ENCODE measurements at places on chromosomes 16 and 17. TPM values are rescaled to one million over a fixed set of nuclear protein-coding genes. Genes with fewer than 3 reads are reported as not detected.

The SLFN11 gene
- 46.4 TPM for total RNA-seq

The IRF8 gene
- total RNA-seq = 328 TPM

The EPOP gene
- total RNA-seq = 17.6 TPM

The FKBP10 gene
- 0.36 TPM for total RNA-seq

The ABCA3 gene
- total RNA-seq = 2.6 TPM

DNA sequence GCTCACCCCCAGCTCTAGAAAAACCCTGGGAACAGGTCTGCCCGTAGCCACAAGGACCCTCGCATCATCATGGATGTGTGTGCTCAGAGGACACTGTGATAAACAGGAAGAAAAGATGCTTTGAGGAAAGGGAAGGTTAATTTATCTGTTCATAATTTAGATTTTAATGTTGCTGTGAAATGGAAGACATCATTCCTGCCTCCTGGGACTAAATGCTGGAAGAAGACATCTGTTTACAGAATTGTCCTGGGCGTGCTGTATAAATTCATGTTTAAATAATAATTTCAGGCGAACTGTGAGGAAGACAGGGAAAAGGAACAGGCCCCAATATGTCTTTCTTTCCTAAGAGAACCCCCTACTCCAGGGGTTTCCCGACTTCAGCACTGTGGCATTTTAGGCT, 112.6 kb downstream of the SHISA6 start:
- no peaks in the 10 kb centered on the region for H3K27me3 ChIP-seq
- H3K27ac ChIP-seq = no peak overlapping the region
- no peaks in the 10 kb centered on the region for H3K36me3 ChIP-seq
- no peak for DNase-seq
- H3K4me3 ChIP-seq = no peak overlapping the region

DNA sequence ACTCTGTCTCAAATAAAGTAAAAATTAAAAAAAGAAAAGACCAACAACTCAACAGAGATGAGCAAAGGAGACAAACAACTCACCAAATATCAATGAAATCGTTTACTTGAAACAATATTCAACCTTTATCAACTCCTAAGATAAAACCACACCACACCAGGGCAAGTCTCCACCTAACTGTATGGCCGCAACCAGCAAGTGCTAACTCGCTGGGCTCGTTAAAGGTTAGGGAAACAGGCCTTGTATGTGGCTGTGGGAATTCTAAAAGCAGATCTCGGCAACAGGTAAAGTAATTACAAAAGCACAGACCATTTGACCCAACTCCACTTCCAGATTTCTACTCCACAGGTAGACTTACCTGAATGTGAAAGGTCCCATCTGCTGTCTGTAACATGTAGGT, 9.3 kb downstream of the ZCCHC14 start:
- peaks cover 24% of the 10 kb centered on the region for H3K36me3 ChIP-seq
- peaks cover 70% of the 10 kb centered on the region for H3K4me1 ChIP-seq
- no peak overlapping the region for H3K27ac ChIP-seq
- no peak for DNase-seq

- no peaks in the 10 kb centered on the region for H3K4me1 ChIP-seq
- no peak overlapping the region for H3K4me3 ChIP-seq
- H3K36me3 ChIP-seq = no peaks in the 10 kb centered on the region
- H3K27me3 ChIP-seq = peaks cover 8% of the 10 kb centered on the region
Measured at GRCh38 chr16:77859493-77860232, 71.3 kb downstream of the VAT1L start.

DNA sequence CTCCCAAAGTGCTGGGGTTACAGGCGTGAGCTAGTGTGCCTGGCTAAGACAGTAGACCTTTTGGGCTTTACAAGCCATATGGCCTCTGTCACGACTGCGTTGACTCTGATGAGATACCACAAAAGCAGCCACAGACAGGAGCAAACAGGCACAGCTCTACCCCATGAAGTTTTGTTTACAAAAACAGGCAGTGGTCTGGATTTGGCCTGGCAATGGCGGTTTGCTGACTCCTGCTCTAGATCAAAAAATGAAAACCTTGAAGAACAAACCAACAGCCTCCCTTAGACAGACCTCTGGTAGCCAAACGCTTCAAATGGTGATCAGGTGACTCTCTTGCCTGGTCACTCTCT, 20.7 kb downstream of the SLC43A2 start:
- H3K4me1 ChIP-seq = peaks cover 19% of the 10 kb centered on the region
- no peaks in the 10 kb centered on the region for H3K36me3 ChIP-seq
- H3K27ac ChIP-seq = no peak overlapping the region
- no peak overlapping the region for H3K4me3 ChIP-seq

DNA sequence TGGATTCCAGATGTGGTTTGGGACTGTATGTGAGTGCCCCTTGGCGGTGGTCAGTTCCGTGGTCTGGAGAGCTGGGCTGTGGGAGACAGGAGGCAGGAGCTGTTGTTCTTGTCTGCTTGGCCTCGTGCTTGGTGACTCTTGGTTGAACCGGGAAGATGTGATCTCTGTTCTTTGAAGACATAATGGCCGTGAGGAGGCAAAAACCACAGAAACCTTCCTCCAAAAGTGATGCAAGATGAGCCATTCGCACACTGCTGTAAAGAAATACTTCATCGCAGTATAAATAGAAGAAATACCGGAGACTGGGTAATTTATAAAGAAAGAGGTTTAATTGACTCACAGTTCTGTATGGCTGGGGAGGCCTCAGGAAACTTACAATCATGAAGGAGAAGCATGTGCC, 128.8 kb downstream of the RAP1GAP2 start:
- no peak for DNase-seq
- no peaks in the 10 kb centered on the region for H3K27me3 ChIP-seq
- no peaks in the 10 kb centered on the region for H3K36me3 ChIP-seq
- no peak overlapping the region for H3K4me3 ChIP-seq

GRCh38 chr16:80079072-80079471, 461.7 kb upstream of the DYNLRB2 start:
- no peak for DNase-seq
- H3K4me1 ChIP-seq = no peaks in the 10 kb centered on the region
- H3K4me3 ChIP-seq = no peak overlapping the region
- no peak overlapping the region for H3K27ac ChIP-seq
- no peaks in the 10 kb centered on the region for H3K36me3 ChIP-seq
- no peaks in the 10 kb centered on the region for H3K27me3 ChIP-seq

- H3K27ac ChIP-seq = no peak overlapping the region
- H3K36me3 ChIP-seq = no peaks in the 10 kb centered on the region
- H3K27me3 ChIP-seq = peaks cover 23% of the 10 kb centered on the region
- no peak overlapping the region for H3K4me3 ChIP-seq
- no peaks in the 10 kb centered on the region for H3K4me1 ChIP-seq
Measured at GRCh38 chr17:31746884-31747495, 112.1 kb downstream of the COPRS start.

DNA sequence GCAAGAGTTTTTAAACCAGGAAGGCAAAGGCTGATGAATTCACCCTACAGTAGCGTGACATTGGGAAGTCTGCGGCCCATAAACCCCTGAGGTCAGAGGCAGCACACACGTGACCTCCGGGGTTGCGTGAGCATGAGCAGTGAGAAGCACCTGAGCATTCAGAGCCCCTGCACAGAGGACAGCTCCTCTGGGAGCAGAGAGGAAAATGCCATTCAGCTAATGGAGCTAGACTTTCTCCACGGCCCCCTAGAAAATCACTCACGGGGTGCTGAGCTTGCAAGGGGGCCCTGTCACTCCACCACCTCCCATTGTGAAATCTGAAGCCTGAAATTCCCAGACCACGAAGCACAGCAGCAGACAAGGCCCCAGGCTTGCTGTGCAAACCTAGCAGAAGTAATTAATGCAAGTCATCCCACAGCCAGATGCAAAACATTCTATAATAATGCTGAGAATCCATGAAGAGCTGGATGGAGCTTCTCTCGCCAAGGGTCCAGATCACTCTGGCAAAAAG, 114.9 kb upstream of the RCVRN start:
- H3K4me3 ChIP-seq = no peak overlapping the region
- H3K36me3 ChIP-seq = no peaks in the 10 kb centered on the region
- H3K27me3 ChIP-seq = peaks cover 4% of the 10 kb centered on the region
- H3K27ac ChIP-seq = no peak overlapping the region
- DNase-seq = no peak

DNA sequence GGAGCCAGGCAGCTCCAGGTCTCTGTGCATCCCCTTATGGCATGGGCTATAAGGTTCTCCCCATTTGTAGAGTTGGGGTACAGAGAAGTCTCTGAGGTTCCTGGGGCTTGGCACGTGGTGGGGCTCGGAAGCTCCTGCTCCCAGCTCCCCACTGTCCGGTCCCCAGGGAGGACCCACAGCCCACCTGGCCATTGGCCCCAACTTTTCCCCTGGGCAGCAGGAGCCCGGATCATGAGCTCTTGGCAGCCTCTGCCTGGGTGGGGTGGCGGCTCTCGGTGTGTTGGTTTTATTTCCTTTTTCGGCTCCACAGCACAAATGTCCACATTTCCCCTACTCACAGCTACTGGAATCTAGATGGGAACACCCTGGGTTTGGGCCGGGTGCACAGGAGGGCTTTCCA, 30.5 kb downstream of the GSE1 start:
- no peak for DNase-seq
- H3K4me1 ChIP-seq = no peaks in the 10 kb centered on the region
- no peak overlapping the region for H3K27ac ChIP-seq
- H3K4me3 ChIP-seq = no peak overlapping the region
- no peaks in the 10 kb centered on the region for H3K27me3 ChIP-seq
- no peaks in the 10 kb centered on the region for H3K36me3 ChIP-seq

DNA sequence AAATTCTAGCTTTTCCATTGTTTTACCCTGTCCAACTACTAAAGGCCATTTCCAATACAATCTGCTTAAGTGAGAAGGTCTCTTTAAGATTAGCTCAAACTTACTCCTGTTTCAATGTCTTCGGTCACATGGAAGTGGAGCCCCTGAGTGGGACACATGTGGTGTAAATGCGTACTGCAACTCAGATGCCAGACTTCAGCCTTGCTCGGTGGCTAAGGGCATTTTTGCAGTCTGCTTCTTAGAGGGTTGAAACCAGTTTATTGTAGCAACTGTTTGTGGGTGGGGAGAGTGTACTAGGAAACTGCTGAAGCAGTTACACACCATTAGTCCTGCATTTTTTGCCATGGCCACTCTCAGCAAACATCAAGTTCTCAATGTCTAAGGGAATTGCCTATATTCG, 140.6 kb downstream of the PARN start:
- H3K27ac ChIP-seq = no peak overlapping the region
- DNase-seq = peak; percentile 6

GRCh38 chr17:78131172-78132083, 857 bp downstream of the TMC8 start:
- H3K36me3 ChIP-seq = peaks cover 38% of the 10 kb centered on the region
- peak; percentile 56 for DNase-seq
- peaks cover 50% of the 10 kb centered on the region for H3K4me1 ChIP-seq
- no peaks in the 10 kb centered on the region for H3K27me3 ChIP-seq

DNA sequence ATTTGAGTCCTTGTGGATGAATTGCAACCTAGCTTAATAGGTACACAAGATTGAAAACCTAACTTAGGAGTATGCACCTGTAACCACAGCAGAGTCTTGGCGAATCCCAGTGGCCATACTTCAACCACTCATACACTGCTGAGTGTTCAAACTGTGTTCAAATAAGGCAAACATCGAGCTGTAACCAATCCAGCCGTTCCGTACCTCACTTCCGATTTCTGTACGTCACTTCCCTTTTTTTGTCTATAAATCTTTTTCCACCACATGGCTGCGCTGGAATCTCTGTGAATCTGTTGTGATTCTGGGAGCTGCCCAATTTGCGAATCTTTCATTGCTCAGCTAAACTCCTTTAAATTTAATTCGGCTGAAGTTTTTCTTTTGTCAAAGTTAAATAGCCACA, 190.6 kb downstream of the MAF start:
- no peak for DNase-seq
- H3K4me1 ChIP-seq = peaks cover 8% of the 10 kb centered on the region
- H3K27ac ChIP-seq = no peak overlapping the region

GRCh38 chr16:23651943-23652468, 10.7 kb downstream of the DCTN5 start:
- H3K4me1 ChIP-seq = peaks cover 29% of the 10 kb centered on the region
- peak overlapping the region; percentile 82 for H3K27ac ChIP-seq
- no peaks in the 10 kb centered on the region for H3K27me3 ChIP-seq
- H3K4me3 ChIP-seq = no peak overlapping the region

DNA sequence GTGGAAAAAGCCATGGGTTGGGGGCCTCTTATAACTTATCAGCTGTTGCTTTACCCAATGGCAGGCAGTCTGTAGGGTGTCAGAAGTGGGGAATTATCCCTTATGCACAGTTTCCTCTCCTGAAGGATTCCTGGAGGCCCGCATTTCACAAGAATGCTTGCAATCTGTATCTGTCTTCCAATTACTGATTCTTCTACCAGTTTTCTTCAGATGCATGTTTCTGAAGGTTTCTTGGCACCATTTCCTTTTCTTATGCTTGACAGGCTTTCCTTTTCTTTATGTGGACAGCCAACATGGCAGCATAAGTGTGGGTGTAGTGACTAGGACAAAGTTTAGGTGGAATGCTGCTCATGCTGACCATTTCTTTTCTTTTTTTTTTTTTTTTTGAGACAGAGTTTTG, 36.1 kb downstream of the MAP3K3 start:
- H3K27me3 ChIP-seq = no peaks in the 10 kb centered on the region
- H3K36me3 ChIP-seq = peaks cover 8% of the 10 kb centered on the region
- H3K4me1 ChIP-seq = peaks cover 2% of the 10 kb centered on the region
- DNase-seq = no peak
- H3K27ac ChIP-seq = no peak overlapping the region

- no peak overlapping the region for H3K27ac ChIP-seq
- no peaks in the 10 kb centered on the region for H3K36me3 ChIP-seq
- no peak overlapping the region for H3K4me3 ChIP-seq
- no peaks in the 10 kb centered on the region for H3K4me1 ChIP-seq
Measured at GRCh38 chr16:77612596-77612995, 109.7 kb upstream of the NUDT7 start.

GRCh38 chr16:71669926-71670536, 44.0 kb downstream of the MARVELD3 start:
- H3K27me3 ChIP-seq = no peaks in the 10 kb centered on the region
- no peak for DNase-seq
- no peak overlapping the region for H3K4me3 ChIP-seq
- peaks cover 16% of the 10 kb centered on the region for H3K36me3 ChIP-seq
